Renal cortex interstitium (tissue), 15 donors: ENCODE measurements at places on chromosomes 12 and 14.

DNA sequence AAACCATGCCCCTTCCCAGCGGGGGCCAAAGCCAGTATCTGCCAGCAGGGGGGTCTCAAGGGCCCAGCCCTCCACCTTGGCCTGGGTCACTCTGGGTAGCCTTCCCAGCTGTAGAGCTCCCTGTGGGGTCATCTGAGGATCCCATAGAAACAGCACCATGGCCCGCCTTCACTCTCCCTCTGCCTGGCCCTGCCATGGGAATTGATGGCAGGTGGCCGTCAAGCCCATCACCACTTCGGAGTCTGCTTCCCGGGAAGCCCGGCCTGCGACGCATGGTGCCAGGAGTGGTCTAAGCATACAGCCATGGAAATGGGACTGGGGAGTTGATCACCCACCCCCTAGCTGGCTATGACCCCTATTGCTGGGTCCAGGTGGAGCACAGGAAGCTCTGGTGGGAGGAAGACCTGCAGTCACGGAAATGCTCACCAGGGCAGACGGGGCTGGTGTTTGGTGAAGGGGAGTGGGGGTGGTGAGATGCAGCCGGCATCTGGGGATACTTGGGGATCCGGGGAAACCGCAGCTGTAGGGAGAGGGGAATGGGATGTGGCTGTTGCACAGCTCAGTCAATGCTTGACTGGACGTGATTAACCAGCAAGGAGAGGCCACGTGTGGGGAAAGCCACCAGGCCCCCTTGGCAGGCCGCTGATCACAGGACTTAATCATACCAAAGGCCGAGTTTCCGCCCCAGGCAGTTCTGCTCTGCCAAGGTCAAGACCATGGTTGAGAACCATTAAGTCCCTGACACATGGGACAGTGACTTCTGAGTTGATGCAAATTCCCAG lies 52.2 kb upstream of the DIO3 start:
- DNase-seq, result no peak

GRCh38 chr14:34247605-34248004 lies 214.4 kb downstream of the SPTSSA start:
- no peak for DNase-seq

GRCh38 chr14:49962621-49963020 lies 69.7 kb downstream of the ARF6 start:
- DNase-seq, result no peak

GRCh38 chr14:21768116-21768874 lies 94.7 kb upstream of the OR4E1 start:
- no peak for DNase-seq

- no peak for DNase-seq
These were observed 67.8 kb downstream of the NTF3 start for GRCh38 chr12:5499566-5500330.

GRCh38 chr12:21773806-21774205 lies 700 bp downstream of the KCNJ8 start:
- DNase-seq, result no peak

DNA sequence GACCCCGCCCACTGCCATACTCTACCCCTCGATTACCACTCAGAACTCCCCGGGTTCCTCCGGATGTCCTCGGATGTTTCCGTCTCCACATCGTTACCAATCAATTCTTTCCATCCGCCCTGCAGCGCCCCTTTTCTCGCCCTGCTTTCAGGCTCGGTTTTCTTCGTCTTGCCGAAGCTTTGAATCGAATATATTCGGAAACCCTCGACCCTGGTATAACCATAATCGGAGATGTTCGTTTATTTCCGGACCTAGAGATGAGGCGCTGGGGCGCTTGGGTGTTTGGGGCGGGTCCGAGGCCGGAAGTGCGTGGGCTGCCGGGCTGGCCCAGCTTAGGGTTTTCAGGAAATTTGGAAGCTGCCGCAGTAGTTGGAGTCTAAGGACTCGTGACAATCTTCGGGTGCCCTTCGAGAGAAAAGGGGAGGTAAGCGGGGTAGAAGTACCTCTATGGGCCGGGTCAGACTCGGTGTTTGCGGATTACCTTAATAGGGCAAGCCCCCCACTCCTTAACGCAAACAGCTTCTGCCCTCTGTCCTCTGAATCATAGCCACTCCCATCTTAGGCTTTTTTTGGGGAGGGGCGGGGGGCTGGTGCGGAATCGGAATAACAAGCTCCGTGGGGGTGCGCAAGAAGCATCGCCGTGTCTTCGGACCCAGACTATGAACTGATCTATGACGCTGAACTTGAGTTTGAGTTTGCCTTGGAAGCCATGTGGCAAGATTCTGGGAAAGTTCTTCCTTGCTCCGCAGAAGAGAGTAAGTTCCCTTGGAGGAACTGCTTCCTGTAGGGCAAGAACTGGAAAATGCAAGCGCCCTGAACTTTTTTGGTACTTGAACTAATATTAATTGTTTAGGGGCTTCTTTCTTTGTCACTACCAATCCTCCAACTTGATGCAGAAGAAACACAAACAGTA lies at the start of gene C14orf119:
C14orf119 (plus strand) TSS at position 310 of the 913 bp plus-strand sequence. CDS start 2,154 bp downstream, outside the sequence.
- DNase-seq, result peak; percentile 99

DNA sequence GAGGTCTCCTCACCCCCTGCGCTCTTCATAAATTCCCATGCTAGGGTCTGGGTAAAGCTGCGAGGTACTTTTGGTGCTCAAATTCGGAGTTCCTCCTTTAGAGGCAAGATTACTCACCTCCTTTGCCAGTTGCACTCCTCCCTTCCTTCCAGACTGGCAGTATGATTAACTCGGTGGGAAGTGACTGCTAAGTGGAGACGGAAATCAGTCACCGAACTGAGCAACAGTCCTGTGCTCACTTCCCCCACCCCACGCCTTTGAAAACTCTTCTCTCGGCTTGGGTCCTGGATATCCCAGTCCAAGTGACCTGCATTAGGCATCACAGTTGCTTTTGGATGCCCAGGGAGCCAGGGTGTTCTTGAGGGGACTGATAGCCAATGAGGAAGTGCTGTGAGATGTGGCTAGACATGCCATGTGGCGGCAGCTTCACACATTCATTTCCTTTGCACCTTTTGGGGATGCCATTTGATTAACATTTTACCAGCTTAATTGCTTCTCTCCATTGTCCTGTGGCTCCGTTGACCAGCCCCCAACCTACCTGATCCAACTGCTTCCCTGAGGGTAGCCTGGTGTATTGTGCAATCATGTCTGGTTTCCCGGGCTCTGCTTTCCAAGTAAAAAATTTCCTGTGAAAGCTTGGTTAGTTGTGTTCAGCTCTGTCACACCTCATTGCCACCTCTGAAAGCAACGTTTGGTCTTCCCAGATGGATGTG lies 840 bp downstream of the PNP start:
- DNase-seq, result peak; percentile 21

- DNase-seq, result no peak
These were observed 98.3 kb downstream of the SPTSSA start for GRCh38 chr14:34363733-34364134.

GRCh38 chr14:105102361-105102870 lies 37.2 kb upstream of the GPR132 start:
- DNase-seq, result no peak

GRCh38 chr14:62126879-62127478 lies 364.8 kb downstream of the SNAPC1 start:
- DNase-seq, result peak; percentile 45

DNA sequence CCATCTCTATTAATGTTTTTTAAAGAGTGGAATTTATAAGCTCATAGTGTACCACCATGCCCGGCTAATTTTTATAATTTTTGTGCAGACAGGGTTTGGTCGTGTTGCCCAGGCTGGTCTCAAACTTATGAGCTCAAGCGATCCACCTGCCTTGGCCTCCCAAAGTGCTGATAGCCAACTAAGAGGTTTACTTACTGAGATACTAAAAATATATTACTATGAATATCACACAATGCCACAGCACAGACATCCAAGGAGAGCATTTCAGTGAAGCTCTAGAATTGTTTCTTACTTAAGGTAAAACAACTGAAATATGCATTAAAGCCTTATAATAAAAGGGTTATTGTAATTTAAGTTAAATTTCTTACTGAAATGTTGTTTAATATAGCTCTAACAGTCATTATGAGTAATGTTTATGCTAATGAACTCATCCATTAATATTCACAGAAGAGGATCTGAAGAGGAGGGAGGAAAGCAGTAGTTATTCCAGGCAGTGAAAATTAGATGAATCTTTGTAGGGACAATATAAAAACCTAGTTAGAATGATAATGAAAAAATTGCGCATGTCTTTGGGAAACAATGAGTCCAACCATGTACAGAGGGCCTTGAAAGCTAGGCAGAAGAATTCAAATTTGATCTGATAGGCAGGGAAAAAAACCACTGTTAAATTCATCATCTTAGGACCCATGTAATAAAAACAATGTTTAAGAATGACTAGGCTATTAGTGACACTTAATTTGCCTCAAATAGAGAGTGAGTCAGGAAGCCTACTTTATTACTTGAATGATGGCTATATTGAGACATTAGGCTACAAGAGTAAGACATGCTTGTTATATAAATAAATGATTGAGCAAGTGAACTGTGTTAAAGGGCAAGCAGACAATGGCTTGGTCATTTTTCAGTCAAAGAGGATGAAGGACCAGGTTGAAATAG lies 99.2 kb downstream of the SLC41A2 start:
- no peak for DNase-seq

- no peak for DNase-seq
These were observed 19.3 kb upstream of the ETV6 start for GRCh38 chr12:11630046-11630706.

DNA sequence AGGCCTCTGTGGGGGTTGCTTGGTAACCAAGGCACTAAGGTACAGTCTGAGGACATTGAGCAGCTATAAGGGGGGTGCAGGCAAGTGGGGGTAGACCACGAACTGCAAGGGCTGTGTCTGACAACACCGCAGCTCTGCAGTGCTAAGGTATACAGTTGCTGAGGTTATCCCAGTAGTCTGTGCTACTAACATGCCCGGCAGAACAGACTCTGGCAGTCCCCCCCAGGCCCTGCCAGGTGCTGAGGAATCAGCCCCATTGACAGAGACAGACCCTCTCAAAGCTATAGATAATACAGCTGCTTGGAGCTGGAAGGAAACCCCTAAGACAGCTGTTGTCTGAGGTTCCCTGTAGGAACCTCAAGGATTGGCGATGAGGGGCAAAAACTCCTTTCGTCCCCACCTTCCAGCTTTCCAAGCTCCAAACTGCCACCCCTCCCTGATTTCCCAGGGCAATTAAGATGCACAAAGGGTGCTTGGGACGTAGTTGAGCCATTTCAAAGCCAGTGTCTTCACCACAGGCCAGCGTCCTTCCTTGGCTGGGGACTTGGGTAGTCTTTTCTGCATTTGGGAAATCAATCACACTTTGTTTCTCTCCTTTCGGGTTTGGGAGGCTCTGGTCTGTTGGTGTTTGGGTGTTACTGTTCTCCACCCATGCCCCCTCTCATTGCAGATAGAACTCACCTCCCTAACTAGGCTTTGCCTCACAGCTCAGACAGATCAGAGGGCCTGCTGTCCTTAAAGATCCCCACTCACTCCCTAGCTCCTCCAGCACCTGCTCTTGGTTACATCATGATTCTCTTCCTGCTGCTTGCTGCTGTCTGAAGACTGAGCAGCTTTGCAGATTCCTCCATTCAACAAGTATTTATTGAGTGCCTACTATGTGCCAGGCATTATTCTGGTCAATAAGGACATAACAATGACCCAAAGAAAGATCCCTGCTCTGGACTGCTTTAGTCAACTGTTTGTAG lies 2.0 kb upstream of the MYH7 start:
- DNase-seq, result no peak
